ENCODE measurements at places on chromosomes 3 and 15.

DNA sequence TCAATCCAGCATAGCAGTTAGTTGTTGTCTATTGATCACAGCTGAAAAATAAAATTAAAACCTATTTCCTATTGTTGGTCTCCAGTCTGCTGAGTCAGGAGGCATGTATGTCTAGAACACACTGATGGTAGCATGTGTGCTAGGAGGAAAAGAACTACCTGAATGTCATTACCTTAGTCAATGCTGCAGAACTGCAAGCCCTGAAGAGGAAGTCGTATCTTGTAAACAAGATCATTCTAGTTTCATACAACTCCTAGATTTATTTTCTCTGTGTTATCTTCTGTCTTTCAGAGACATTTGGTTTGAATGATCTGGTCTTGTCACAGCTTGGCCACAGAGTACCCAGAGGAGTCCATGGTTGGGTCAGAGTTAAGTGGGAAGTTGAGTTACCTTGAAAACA, 110.0 kb upstream of the MRPL3 start:
- DNase-seq: no peak

- no peak for DNase-seq
Observed at GRCh38 chr3:188306435-188307005, 152.6 kb downstream of the LPP start.

- no peak for DNase-seq
Observed at GRCh38 chr3:9875448-9875847, 4.6 kb downstream of the CIDEC start.

DNA sequence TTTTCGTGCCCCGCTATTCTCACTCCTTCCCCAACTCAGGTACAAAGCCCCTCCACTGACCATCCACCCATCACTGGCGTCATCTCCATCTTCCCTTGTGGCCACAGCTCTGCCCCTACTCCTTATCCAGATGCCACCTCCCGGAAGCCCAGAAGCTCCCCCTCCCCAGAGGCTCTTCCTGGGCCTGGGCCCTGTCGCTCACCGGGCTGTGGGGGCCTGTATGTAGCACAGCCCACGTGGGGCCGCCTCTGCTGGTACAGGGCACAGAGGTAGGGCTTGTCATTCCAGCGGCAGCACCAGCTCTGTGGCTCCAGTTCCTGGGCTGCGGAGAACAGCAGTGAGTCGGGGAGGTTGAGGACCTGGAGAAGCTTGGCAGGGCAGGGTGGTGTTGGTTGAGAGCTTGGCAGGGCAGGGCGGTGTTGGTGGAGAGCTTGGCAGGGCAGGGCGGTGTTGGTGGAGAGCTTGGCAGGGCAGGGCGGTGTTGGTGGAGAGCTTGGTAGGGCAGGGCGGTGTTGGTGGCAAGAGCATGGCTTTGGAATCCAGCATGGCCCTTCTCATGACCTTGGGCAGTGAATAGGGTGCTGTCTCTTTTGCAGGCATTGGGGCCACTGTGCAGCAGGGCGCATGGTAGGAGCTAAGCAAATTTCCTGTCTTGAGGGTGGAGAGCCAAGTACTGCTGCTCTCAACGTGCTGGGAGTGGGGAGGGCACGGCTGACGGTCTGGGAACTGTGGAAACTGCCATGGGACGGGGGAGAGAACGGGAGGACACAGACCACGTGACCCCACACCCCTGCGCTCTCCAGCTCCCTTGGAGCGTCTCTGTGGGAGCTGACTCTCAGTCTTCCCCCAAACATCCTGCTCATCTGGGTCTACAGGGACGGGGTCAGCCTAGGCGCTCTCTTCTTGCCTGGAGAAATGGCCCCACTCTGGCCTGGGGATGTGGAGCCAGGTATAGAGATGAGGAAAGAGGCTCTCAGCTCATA, 43.4 kb downstream of the MUC20 start:
- DNase-seq: no peak

DNA sequence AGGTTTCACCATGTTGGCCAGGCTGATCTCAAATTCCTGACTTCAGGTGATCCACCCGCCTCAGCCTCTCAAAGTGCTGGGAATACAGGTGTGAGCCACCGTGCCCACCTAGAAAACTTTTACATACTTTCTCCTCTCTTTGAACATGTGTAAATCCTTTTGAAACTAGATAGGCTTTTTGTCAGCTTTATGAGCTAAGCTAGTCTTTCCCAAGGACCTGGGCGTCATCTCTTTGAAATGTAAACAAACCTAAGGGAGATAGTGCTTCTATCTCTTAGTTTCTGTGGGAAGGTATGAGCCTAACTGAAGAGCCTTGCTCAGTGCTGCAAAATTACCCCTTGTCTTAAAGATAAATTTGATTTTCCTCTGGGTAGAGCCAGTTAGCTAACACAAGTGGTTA, 4.8 kb downstream of the CX3CR1 start:
- DNase-seq: no peak

- no peak for DNase-seq
Observed at GRCh38 chr3:128491941-128492670, 895 bp downstream of the GATA2 start.

DNA sequence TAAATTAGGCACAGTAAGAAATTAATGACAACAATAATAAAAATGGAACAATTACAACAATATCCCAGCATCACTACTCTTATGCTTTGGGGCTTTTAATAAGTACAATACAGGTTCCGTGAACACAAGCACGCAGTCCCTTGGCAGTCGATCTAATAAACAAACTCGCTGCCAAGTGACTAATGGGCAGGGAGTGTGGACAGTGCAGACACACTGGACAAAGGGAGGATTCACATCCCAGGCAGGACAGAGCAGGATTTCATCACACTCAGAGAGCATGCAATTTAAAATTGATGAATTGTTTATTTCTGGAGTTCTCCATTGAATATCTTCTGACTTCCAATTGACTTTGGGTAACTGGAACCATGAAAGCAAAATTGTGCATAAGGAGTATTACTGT, 524.1 kb upstream of the CFAP20DC start:
- DNase-seq: no peak

GRCh38 chr3:98519351-98519750, 3.4 kb downstream of the CLDND1 start:
- DNase-seq: no peak

- no peak for DNase-seq
Observed at GRCh38 chr3:85005946-85006345, 47.2 kb downstream of the CADM2 start.

DNA sequence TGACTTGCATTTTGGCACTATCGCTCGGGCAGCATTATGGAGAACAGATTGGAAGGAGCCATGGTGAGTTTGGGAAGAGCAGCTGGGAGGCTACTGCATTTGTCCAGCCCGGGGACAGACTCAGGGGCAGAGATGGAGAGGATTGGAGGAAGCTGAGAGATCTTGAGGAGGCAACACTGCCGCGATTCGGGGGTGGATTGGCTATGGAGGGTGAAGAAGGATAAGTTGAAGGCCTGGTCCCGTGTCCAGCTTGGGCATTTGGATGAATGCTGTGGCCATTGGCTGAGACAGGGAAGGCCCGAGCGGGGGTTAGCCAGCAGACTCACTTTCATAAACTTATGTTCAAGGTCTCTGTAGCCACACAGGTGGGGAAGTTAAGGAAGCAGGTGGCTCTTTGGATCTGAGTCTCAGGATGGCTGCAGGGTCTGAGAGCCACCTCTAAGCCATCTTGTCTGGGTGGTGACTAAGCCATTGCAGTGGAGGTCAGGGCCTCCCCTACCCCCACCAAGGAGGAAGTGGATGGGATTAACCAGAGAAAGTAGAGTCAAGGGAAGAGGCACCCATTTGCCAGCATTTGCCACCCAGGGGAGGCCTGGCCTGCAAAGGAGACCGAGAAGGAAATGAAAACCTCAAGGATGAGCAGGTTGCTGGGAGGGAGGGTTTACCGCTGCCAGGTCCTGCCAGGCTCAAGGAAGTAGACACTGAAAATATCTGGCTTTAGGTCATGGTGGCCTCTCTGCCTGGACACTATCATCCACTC, 144.0 kb upstream of the TLE3 start:
- DNase-seq: no peak

- no peak for DNase-seq
Observed at GRCh38 chr15:68654786-68655560, 76.2 kb downstream of the CORO2B start.

- no peak for DNase-seq
Observed at GRCh38 chr15:96360581-96361308, 30.2 kb downstream of the NR2F2 start.

GRCh38 chr3:32261545-32261944, 23.1 kb downstream of the CMTM8 start:
- DNase-seq: no peak

GRCh38 chr3:122012821-122013220, 9.2 kb downstream of the ILDR1 start:
- DNase-seq: no peak

GRCh38 chr3:38811822-38812221, 4.2 kb downstream of the SCN10A start:
- DNase-seq: no peak

GRCh38 chr3:122031123-122031468, 9.0 kb upstream of the ILDR1 start:
- DNase-seq: no peak

All from stimulated activated CD4-positive, alpha-beta T cell treated with anti-CD3 and anti-CD28 coated beads, Interleukin-4, amount 100 ng/mL, for 24 hours (primary cell).